ENCODE measurements at places on chromosomes 16 and 17.

DNA sequence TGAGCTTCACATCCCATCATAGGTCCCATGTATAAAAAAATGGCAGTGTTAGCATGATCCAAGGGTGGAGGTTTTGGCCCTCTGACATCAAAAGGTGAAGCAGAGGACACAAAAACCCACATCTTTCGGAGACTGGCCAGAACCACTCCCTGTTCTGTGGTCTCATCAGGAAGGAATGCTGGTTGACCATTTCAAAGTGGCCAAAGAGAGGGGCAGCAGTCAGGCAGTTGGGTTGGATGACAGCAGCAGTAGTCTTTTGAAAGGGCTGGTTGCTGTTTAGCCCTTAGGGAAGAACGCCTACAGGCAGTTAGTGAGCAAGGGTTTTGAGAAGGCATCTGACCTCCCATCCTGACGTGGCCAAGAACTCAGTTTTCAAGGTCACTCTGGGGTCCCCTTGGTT lies 40.5 kb downstream of the LCMT1 start:
- peak; percentile 43 for DNase-seq

- no peak for DNase-seq
Measured at GRCh38 chr17:42880776-42881310, 19.8 kb upstream of the G6PC1 start.

- peak; percentile 79 for DNase-seq
Measured at GRCh38 chr17:64682261-64683181, 20.4 kb upstream of the SMURF2 start.

GRCh38 chr16:19169082-19169639 lies 1.1 kb downstream of the SYT17 start:
- no peak for DNase-seq

GRCh38 chr17:62892870-62893338 lies 73.1 kb upstream of the TANC2 start:
- peak; percentile 88 for DNase-seq

DNA sequence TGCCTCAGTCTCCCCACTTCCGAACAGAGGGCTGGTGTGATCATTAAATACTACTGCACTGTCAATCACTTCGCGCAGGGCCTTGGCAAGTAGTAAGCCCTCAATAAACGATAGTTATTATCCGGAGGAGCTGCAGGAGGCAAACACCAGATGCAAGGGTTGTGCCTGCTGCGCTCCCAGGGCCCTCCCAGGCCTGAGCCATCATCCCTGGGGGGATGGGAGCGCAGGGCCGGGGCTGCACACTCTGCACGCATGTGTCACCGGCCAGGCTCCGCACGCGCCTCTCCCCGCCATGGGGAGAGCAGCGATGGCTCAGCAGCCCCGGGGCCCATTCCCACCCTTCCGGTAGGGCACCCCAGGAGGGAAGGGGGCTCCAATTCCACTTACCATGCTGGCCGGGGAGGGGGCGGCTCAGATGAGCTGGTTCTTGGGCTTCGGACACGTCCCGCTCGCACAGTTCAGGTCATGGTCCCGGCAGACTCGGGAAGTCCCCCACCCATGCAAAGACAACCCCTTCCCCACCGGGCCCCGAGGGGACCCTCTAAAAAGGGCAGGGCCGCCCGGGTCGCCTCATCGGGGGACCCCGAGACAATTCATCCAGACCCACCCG lies 681 bp downstream of the XPO6 start:
- DNase-seq = peak; percentile 71

DNA sequence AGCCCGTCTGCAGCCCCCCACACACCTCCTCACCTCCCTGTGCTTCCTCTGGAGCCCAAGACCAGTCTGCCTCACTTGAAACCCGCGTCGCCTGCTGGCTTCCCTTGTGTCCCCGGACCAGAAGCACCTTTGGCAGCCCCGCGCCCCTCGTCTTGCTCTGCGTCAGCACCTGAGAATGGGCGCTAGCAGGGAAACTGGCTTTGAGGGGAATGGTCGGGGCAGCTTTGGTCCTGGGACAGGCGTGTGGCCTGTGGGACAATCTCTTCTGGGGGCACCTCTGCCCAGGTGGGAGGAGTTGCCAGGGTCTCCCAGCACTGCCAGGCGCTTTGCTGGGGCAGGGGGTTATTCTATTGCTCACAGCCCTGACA lies 3.6 kb upstream of the MAFG start:
- no peak for DNase-seq

GRCh38 chr17:39627712-39628516 lies 1.2 kb downstream of the PPP1R1B start:
- no peak for DNase-seq

- no peak for DNase-seq
Measured at GRCh38 chr16:26644912-26645543, 421.7 kb upstream of the C16orf82 start.

GRCh38 chr17:62755141-62755851 lies 52.8 kb downstream of the MARCHF10 start:
- no peak for DNase-seq

- no peak for DNase-seq
Measured at GRCh38 chr16:82649766-82650165, 23.0 kb downstream of the CDH13 start.

- no peak for DNase-seq
Measured at GRCh38 chr17:30379303-30379902, 676 bp downstream of the CPD start.

DNA sequence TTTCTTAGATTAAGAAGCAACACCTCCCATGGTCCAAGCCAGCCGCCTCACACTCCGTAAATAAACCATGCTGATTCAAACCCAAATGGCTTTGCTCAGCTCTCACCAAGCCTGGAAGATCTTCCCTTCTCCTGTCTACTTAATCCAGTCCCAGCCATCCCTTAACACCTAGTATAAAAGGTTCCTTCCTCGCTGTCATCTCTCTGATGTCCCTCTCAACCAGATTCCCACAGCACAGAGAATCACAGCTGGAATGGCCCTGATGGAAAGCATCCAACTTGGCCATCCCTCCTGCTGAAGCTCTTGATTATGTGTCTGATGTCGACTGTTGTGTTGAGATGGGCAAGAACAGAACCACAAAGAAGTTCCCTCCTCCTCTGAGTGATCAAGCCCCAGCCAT lies 50.6 kb upstream of the ADCY9 start:
- DNase-seq = no peak

DNA sequence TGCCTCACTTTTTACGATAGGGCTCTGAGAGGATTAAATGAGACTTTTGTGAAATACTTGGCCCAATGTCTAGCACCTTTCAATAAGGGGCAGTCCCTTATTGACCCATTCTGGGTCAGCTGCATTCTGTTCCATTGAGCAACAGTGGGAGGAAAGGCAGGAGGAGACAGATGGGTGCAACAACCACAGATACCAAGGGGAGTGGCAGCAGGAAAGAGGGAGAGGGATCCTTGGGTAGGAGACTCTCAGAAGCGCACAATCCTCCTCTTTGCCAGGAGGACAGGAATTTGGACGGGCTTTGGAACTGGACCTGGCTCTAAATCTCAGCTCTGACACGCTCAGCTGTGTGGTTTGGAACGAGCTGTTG lies 3.5 kb downstream of the PIPOX start:
- no peak for DNase-seq

GRCh38 chr17:21513012-21513570 lies 136.9 kb downstream of the KCNJ12 start:
- DNase-seq = peak; percentile 71

DNA sequence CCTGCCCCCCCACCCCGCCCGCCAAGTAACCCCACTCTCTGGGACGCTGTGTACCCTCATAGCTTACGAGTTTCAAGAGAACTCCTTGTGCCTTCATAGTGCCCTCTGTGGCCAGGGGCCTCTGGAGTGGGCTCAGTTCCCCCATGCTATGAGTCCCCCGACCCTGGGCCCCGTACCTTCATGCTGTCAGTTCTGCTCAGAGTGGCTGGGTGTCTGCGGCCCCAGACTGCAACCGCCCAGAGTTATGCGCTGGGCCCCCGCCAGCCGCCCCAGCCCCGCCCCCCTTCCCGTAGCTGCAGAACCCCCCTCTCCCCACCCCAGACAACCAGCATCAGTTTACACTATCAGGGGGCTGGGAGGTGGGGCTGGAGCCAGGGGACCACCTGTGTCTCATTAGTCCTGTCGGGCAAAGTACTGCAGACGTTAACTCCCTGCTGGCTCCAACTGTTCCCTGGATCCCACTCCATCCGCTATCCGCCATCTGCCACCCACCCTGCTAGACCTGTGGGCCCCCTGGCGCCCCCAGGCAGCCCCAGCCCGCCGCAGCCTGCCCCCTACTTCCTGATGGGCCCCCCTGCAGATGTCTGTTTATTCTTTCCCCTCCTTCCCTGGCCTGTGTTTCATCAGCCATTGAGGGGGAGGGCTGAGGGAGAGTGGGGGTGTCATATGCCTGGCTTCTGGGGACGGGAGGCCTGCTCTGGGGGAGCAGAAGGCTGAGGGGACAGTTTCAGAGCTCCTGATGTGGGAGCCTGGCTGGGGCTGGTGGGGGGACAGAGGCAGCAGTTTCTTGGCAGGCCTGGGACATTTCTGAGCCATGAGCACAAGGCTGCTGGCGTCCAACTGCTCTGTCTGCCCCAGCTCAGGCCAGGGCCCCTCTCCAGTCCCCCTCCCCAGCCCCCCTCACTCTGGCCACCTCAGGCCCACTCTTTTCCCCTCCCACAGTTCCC lies at the start of gene MFAP4:
Gene MFAP4, minus strand, starts transcription at position 217 of the 947 bp plus-strand sequence. Its CDS starts 35 bp downstream, at position 182.
- peak; percentile 94 for DNase-seq

DNA sequence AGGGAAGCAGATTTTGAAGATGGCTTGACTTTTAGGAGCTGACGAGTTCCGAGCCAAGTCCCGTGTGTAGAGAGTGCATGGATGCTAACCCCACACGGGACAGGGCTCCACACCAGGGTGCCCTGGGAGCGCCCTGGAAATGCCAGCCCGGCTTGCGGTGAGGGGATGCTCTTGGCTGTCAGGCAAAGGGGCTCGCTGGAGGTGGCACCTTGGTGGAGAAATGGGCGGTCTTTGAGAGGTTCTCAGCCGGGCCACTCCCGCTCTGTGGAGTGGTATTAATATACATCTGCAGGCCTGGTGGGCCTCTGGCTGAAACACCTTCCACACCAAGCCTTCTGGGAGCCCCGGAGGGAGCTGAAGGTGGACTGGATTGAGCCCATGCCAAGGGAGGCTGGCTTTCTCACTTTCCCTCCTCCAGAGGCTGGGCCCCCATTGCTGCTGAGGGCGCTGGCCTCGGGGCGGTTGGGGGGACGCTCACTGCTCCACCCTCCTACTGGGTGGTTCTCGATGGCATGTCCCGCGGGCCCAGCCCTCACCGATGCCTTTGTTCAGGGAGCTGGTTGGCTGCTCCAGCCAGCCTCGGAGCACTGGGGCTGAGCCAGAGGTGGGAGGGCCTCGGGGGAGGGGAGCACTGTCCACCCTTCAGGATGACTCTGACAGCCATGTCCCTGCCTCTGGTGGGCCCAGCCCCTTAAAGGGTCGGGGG lies 210.3 kb downstream of the NTN1 start:
- DNase-seq = no peak
